ENCODE measurements at places on chromosomes 3 and 15. TPM values are rescaled to one million over a fixed set of nuclear protein-coding genes. Genes with fewer than 3 reads are reported as not detected.
A peak's percentile ranks its signal among the peaks of the same experiment; 100 is the strongest.

DNA sequence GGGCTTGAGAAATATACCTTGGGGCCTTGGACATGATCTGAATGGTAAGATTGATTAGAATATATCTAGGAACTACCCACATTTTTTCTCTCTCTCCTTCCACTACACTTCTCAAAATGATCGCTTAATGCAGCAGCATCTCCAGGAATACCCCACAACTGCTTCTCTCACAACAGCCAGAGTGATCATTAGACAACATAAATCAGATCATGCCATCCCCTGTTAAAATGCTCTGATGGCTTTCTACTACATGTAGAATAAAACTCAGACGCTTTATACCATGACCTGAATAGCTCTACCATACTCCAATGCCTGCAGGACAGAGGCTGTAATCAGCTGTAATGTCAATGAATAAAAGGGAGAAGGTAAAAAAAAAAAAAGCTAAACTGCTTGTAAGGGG, 451.4 kb downstream of the MECOM start:
- DNase-seq: no peak

GRCh38 chr15:69093127-69093526, 67.3 kb upstream of the GLCE start:
- DNase-seq: peak; percentile 12

Gene GRK7
- not detected for polyA plus RNA-seq

GRCh38 chr3:71786217-71786549, 1.2 kb upstream of the PROK2 start:
- no peak for DNase-seq

DNA sequence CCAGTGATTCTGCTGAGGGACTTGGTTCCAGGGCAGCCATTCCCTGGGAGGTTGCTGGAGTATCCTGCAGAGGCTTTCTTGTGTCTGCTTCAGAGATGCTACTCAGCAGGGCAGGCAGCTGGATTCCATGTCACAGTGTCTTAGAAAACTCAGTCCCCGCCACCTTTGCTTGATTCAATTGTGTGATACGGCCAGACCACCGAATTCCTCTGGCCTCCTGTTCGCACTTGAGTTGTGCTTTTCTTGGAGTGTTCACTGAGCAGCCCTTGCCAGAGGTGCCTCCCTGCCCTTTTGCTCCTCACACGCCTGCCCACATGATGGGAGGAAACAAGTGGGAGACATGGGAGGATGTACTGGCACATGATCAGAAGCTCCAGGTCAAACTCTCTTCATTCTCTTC, 19.6 kb upstream of the SHC4 start:
- DNase-seq: no peak

GRCh38 chr3:191244242-191244867, 45.3 kb downstream of the OSTN start:
- peak; percentile 35 for DNase-seq

GRCh38 chr3:108153451-108153981, 62.7 kb upstream of the CD47 start:
- peak; percentile 75 for DNase-seq

- DNase-seq: peak; percentile 93
Observed at GRCh38 chr15:57003418-57003817, 85.0 kb downstream of the TCF12 start.

DNA sequence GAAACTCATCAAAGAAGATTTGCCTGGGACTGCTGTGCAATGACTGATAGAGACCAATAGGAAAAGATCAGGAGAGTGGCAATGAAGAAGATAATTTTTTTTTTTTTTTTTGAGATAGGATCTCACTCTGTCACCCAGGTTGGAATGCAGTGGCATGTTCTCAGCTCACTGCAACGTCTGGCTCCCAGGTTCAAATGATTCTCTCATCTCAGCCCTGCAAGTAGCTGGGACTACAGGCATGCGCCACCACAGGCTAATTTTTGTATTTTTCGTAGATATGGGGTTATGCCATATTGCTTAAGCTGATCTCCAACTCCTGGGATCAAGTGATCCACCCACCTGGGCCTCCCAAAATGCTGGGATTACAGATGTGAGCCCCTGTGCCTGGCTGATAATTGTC, 116.9 kb upstream of the CCNL1 start:
- no peak for DNase-seq

Gene TERC
- polyA plus RNA-seq: not detected

Gene UBR1
- polyA plus RNA-seq: 5.0 TPM

Gene CHRNA3
- not detected for polyA plus RNA-seq

DNA sequence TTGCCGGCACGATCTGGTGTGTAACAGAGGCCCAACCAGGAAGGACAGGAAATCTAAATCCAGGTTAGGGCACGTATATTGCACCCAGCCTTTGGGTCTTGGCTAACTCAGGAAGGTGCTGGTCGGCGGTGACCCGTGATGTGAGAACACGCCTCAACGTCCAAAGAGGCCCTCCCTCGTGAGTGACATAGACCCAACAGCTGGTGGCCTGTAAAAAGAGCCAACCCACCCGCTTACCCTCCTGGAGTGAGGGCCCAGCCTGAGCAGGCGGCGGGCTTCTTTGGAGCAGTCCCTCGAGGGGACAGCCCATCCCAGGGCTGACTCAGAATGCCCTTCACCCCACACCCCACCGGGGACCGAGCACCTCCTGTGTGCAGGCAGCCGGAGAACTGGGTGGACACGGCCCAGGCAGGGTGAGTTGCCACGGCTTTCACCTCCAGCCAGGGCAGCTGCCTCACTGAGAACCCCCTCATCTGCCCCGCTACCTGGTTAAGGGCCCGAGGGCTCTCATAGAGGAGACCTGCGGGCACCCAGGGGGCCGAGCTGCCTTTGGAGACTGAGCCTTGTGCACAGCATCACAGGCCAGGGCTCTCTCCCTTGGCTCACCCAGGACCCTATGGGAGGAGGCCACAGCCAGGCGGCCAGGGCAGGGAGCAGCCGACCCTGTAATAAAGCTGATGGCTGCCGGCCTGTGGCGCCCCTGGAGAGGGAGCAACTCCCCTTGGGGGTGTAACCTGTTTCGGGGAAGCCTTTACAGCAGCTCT, 41.8 kb downstream of the ZNF710 start:
- DNase-seq: no peak

DNA sequence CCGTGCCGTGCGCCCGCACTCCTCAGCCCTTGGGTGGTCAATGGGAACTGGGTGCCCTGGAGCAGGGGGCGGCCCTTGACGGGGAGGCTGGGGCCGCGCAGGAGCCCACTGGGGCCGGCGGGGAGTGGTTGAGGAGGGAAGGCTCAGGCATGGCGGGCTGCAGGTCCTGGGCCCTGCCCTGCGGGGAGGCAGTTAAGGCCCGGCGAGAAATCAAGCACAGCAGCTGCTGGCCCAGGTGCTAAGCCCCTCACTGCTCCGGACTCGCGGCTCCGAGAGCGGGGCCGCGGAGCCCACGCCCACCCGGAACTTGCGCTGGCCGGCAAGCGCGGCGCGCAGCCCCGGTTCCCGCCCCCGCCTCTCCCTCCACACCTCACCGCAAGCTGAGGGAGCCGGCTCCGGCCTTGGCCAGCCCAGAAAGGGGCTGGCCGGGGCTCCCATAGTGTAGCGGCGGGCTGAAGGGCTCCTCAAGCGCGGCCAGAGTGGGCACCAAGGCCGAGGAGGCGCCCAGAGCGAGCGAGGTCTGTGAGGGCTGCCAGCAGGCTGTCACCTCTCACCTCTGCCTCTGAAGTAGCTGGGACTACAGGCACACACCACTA, 7.8 kb downstream of the GP9 start:
- DNase-seq: no peak

Gene CA12
- 55.2 TPM for polyA plus RNA-seq

Gene ESYT3
- polyA plus RNA-seq: 0.03 TPM

DNA sequence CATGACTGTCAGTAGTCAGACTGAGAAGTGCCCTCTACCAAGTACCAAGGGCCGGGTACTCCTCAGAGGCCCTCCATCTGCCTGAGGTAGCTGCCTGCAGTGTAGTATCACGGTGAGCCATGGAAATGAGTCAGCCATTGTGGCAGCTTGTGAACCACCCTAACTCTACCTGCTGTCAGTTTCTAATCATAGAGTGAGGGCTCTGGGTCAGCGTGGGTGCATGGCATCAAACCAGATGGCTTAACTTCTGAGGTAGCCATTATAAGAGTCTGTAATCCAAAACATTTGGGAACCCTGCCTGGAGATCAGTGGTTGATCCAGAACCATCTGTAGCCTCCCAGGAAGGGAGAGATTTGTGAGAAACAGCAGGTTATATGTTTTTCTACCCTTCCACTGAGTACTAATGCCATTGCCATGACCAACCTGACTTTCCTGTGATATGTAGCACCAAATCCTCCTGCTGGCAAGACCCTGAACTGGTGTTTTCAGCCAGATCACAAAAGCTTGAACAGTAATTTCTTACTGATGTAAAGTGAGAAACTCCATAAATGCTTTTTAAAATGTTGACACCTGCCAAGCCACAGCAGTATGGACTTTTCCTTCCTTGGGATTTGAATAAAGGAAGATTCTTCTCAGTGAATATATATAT, 38.9 kb downstream of the ABHD2 start:
- peak; percentile 29 for DNase-seq

DNA sequence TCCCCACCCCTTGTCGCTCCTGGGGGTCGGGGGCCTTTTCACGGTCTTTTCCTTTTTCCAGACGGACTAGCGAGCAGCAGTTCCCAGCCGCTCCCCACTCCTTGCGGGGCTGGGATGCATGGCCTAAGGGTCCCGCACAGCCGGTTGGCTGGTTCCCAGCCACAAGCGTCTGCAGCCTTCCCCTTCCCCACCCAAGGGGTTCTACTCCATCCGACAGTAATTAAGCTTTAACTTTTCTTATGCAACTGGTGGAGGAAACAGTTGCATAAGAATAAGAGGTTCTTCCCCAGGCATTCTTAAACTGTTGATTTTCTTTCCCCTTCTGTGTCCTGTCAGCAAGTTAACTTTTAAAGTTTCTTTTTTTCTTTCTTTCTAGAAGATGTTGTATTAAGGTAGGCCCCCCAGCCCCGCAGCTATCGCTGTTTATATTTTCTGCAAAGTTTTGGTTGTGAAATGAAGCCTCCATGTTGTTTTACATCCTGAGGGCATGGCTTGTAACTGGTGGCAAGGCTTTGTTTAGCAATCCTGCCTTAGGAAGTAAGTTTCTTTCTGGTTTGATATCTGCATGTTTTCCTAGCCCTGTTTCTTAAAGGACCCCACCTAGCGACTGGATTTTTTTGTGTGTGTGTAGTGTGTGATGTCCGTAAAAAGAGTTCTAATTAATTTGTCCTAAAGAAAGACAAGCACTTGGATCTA, 207.5 kb downstream of the ZNF385D start:
- no peak for DNase-seq

DNA sequence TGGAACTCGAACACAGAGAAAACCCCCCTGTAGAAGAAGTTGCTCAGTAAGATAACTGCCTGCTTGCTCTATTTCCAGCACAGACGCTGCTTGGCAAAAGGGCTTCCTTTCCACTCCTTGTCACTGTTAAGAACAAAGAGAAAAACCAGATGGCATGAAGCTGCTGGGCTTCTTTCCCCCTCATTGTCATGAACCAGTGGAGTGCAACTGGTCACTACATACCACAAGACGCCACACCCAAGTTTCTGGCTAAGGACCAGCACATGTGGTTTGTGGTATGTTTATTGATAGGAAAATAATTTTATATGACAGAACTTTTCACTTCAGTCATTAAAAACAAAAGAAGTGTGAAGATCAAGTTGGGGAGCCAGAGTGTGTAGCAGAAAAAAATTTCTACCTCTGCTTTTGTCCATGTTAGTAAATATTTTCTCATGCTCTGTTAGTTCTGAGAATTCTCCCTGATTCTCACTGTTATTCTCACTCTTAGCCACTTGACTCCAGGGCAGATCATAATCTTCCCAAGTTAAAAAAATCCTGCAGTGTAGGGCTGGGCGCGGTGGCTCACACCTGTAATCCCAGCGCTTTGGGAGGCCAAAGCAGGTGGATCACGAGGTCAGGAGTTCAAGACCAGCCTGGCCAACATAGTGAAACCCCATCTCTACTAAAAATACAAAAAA, 37.9 kb downstream of the CLK3 start:
- peak; percentile 59 for DNase-seq

DNA sequence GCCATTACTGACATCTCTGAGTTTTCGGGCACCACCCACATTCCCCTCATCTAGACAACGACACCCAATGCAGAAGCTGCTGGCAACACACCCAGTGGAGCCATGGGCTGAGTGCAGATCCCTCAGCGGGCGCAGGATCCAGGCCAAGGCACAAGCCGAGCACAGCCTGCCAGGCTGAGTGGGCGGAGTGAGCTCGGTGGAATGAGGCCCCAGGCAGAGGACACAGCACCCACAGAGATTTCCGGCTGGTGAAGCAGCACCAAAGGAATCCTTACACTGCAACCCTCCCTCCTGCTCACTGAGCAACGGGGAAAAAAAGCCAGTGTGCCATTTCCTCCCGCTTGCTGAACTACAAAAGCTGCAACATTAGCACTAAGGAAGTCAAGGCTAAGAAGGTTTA, 34.3 kb downstream of the ZMAT3 start:
- peak; percentile 70 for DNase-seq

- DNase-seq: no peak
Observed at GRCh38 chr15:69031013-69032001, 16.8 kb downstream of the NOX5 start.

Gene DOCK3
- 0.10 TPM for polyA plus RNA-seq

DNA sequence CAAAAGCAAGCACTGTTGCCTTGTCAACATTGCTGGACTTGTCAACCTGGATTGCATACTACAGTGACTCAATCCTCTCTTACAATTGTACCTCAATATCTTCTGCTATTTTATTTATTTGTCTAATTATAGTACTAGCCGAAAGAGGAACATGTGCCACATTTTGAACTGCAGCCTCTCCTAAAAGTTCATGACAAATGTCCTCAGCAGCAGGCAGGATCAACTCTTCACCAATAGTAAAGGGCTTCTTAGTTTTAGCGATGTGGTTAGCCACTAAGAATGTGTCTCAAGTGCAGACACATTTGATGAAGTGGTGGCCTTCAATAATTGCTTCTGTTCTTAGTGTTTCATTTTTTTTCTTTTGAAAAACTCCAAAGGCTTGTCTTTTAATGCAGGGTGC, 13.2 kb downstream of the DOCK3 start:
- DNase-seq: no peak

Data from IMR-90 (cell line).